Activated T-cell treated with anti-CD3 and anti-CD28 coated beads, Interleukin-2, amount 50 U/mL, for 48 hours (primary cell): ENCODE measurements at places on chromosomes 3 and 15.

GRCh38 chr3:148318240-148318639, 379.5 kb upstream of the AGTR1 start:
- DNase-seq, result no peak

GRCh38 chr3:186802701-186803100, 3.6 kb downstream of the RFC4 start:
- peak; percentile 8 for DNase-seq

DNA sequence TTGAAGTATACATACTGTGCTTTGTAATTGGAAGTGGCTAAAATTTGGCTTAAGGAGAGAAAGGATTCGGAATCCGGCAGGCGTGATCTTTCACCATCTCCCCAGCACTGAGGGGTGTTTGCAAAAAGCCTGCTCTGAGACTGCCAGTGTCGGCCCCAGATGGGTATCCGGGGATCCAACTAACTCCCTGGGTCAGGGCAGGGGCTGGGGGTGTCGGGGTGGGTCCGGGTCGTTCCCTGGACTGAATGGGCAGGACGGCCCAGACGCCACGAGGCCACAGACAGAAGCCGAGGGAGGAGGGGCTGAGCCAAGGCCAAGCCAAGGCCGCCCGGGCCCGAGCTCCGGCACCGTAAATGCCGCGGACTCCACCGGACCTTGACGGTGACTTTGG, 349 bp downstream of the PPIB start:
- no peak for DNase-seq

- no peak for DNase-seq
Measured at GRCh38 chr15:74196175-74196574, 6.4 kb downstream of the STRA6 start.

- peak; percentile 73 for DNase-seq
Measured at GRCh38 chr3:69288161-69288895, 97.6 kb downstream of the FRMD4B start.

GRCh38 chr3:160210799-160211221, 14.4 kb upstream of the C3orf80 start:
- no peak for DNase-seq

DNA sequence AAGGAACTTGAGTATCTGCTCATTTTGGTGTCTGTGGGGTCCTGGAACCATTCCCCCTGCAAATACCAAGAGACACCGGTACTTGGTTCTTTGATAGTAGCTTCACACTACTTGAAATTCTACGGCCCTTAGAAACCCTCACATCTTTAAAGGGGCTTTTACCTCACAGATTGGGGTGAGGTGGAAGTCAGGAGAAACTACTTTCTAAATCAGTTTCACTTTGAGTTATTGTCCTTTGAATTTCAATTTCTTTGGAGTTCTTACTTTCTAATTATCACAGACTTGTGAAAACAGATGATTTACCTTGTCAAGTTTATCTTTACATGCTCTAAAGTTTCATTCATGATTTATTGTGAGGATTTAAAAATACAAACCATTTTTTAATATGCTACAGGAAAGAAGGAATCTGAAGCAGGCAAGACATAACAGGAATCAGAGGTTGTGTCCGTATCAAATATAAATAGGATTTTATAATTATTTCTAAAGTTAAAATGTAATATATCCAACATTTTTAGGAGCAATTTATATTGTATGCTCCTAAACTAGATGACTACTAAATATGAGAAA, 98.9 kb downstream of the NEDD4 start:
- no peak for DNase-seq

GRCh38 chr3:171378586-171378985, 81.6 kb downstream of the TNIK start:
- DNase-seq, result no peak

DNA sequence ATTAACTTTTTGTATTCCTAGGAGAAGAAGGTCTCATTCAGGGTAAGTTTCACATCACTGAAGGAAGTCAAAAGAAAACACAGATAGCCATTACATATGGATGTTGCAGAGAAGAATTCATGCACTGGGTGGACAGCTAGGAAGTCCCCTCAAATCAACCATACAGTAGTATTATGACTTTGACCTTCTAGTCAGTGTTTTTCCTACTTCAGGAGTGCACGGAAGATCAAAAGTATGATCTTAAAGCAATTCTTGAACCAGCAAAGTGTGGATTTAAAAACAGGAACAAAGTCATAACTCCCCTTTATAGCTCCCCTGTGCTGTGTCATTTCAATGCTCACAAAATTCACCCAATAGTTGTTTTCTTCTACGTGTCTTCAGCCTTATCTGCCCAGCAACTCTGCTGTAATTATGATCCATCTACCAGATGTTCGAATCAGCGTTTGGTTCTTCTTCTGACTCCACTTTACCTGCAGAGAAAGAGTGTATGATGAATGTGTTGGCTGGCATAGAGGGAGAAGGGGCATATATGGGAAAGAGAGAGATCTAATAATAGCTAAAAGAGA, 118.1 kb upstream of the MEIS2 start:
- DNase-seq, result no peak

DNA sequence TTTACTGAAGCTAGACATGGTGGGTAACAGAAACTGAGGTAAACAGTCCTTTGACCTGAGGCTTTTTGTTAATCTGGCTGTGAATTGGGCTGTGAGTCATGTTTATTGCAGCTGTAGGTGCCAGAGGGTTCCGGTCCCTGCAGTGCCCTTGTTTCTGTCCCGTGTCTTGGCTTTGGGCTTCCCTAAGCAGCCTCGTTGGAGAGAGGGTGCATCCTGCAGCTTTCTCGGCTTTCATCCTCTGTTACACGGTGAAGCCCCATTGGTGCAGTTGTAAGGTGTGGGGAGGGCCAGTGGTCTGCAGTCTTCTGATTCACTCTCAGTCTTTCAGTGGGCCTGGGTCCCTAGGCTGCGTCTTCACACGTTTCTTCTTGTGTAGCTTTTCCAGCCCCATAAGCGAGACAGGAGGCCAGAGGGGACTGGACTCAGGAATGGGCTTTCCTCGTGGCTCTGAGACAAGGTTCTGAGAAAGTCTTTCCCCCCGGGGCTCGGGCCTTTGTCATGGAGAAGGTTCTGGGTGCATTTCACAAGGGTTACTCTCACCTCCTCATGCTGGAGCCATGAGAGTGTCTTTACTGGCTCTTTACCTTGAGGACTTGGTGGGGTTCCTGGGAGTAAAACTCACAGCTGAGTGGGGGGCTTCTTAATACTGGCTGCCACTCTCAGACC, 33.1 kb downstream of the ASB7 start:
- no peak for DNase-seq

DNA sequence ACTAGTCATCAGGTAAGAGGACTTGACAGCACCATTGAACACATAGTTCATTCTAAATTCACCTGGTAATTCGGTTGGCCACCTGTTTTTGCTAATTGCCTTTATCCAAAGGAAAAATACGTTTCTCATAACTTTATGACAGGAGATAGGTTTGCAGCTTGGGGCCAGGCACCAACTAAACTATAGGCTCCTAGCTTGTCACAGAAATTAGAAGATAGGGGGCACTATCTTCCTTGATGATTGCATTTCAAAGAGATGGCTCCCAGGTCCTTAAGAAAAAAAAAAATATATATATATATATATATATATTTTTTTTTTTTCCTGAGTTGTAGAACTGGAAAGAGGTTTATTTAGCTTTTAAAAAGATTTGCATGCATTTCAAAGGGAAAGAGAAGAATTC, 563.6 kb downstream of the NAALADL2 start:
- no peak for DNase-seq

DNA sequence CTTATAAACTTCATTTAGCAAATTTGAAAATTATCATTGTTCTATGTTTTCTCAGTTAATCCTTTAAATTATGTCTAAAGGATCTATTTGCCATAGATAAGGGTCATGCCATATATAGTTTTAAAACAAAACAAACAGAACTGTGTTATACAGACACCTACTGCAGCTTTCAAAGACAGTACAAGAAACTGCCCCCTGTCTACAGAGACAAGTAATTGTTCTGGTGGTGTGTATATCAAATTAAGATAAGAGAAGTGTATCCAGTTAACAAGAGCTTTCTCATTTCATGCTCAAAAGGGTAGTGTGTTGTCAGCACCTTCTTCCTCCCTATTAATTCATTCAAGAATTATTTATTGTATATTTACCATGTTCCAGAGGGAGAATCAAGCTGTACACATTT, 201.2 kb downstream of the FMN1 start:
- DNase-seq, result no peak

- DNase-seq, result no peak
Measured at GRCh38 chr15:86317384-86317740, 237.7 kb downstream of the AGBL1 start.

DNA sequence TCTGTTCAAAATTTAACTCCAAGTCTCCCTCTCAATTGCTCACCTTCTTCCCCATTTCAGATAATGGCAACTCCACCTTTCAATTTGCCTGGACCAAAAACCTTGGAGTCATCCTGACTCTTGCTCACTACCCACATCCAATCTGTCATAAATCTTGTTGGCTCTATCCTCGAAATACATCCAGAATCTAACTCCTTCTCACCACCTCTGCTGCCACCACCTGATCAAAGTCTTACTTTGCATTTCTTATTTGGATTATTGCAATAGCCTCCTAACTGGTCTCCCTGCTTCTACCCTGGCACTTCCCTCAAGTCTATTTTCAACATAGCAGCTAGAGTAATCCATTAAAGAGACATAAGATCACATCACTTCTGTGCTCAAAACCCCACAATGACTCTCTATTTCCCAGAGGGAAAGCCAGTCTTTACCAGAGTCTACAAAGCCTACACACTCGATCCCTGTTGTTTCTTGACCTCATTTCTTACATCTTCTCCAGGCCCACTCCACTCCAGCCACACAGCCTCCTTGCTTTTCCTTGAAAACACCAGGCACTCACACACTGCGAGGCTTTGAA, 86.6 kb downstream of the GPR156 start:
- no peak for DNase-seq

DNA sequence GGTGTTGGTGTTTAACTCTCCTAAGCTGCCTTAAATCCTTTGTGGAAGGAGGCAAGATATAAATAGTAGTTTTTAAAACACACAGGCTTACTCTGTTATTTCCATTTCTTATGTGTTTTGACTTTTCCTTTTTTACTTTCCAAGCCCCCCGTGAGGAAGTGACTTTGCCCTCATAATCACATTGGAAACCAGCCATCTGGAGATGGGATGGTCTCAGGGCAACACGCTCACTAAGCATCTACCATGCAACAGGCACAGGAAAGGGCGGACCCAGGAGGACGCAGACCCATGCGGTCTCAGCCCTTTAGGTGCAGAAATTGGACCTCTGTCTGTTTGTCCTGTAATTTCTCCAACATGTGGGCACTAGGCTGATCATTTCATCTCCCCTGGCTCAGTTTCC, 115.7 kb downstream of the PDZRN3 start:
- no peak for DNase-seq

GRCh38 chr3:134374105-134374790, at the start of gene AMOTL2:
Gene AMOTL2, minus strand, starts transcription at chr3:134374447. Its CDS starts 3,014 bp downstream, at chr3:134371433.
- peak; percentile 34 for DNase-seq

DNA sequence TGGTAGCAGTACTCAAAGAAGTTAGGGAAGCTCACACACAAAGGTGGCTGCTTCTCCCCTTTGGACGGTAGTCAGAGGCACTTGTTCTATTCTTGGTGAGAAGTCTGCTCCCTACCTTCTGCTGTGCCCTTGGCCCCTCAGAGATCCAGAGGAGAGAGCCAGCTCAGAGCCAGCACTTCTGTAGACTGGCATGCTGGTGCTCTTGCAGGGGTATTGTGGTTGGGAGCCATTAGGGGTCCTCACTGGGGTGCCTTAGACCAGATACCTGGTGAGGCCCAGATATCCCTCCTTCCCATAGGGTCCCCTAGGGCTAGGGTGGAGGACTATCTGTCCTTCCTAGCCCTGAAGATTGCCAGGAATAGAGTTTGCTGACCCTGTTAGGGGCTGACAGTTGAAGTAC, 140.6 kb downstream of the EEFSEC start:
- peak; percentile 8 for DNase-seq

- no peak for DNase-seq
Measured at GRCh38 chr15:88651971-88652370, 13.2 kb downstream of the ISG20 start.

GRCh38 chr3:9037144-9037711, 74.0 kb upstream of the RAD18 start:
- no peak for DNase-seq

GRCh38 chr3:120855665-120856437, 52.2 kb upstream of the STXBP5L start:
- DNase-seq, result no peak

GRCh38 chr3:65961733-65962132, 77.0 kb downstream of the MAGI1 start:
- DNase-seq, result no peak

- DNase-seq, result peak; percentile 49
Measured at GRCh38 chr15:100918690-100919480, at the start of gene LRRK1. Gene LRRK1, plus strand, starts transcription at chr15:100919357. Its CDS starts 5,276 bp downstream, at chr15:100924633.

DNA sequence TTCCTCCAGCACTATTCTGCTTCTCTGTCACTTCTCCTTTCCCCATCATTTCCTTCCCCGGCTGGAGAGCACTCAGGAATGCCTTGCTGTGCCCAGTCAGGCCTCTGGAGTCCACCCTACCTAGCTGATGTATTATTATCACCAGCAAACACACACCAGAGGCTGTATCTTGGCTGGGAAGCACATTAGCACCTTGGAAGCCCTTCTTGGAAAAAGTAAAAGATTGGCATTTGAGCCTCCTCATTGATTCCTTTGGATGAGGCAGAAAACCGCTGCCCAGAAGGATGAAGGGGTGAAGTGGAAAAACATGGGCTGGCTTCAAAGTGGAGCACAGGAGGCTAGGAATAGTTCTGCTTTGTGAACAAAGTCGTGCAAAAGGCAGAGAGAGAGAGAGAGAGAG, 244.3 kb downstream of the RPLP1 start:
- no peak for DNase-seq

GRCh38 chr15:35470441-35470840, 75.5 kb downstream of the DPH6 start:
- DNase-seq, result no peak

- DNase-seq, result no peak
Measured at GRCh38 chr15:96270581-96271172, 59.8 kb upstream of the NR2F2 start.

DNA sequence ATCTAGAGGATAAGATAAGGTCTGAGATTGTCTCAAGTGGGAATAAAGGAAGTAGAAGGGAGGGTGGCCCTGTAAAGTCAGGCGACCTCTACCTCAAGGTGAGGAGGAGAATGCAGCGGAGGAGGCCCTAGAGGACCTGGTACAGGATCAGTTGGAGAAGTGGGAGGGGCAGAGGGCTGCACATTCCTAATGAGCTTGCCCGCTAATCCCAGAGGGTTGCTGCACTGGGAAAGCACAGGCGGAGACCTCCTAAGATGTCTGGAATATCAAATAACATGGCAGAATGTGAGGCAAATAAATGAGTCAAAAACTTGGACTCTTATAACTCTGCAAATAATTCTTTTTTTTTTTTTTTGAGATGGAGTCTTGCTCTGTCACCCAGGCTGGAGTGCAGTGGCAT, 30.2 kb upstream of the VPS8 start:
- DNase-seq, result no peak

- DNase-seq, result no peak
Measured at GRCh38 chr3:190738636-190739155, 123.8 kb downstream of the GMNC start.

GRCh38 chr3:141368062-141368924, at the start of gene ZBTB38:
Gene ZBTB38, plus strand, starts transcription at chr3:141368504. Its CDS starts 73,885 bp downstream, at chr3:141442389.
- no peak for DNase-seq

- DNase-seq, result no peak
Measured at GRCh38 chr15:29092376-29093064, 177.1 kb downstream of the NSMCE3 start.
